Stimulated activated CD4-positive, alpha-beta T cell treated with anti-CD3 and anti-CD28 coated beads, TNF-alpha, amount 100 ng/mL, for 1 hour (primary cell): ENCODE measurements at places on chromosomes 1 and 21.
A peak's percentile ranks its signal among the peaks of the same experiment; 100 is the strongest.

- DNase-seq: no peak
Observed at GRCh38 chr1:14437417-14437918, 161.0 kb upstream of the KAZN start.

GRCh38 chr1:213681788-213682340 lies 305.9 kb upstream of the PROX1 start:
- DNase-seq: no peak

DNA sequence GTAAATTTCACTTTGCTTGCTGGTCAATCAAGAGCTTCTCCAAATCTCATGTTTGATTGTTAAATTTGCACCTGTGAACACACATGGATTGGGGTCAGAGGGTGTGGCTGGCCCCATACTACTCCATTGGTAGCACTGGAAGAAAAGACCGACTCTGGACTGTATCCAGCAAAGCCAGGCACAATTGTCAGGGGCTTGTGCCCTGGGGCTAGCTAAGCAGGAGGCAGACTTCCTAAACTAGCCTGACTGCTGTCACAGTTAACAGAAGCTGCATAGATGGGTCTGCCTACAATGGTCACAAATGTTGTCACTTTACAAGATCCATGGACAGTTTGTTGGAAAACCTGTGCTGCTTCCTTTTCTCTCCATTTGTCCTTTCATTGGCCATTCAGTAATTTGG lies 421.0 kb downstream of the DSCAM start:
- no peak for DNase-seq

- no peak for DNase-seq
Observed at GRCh38 chr1:39990428-39990827, 35.5 kb downstream of the MFSD2A start.

DNA sequence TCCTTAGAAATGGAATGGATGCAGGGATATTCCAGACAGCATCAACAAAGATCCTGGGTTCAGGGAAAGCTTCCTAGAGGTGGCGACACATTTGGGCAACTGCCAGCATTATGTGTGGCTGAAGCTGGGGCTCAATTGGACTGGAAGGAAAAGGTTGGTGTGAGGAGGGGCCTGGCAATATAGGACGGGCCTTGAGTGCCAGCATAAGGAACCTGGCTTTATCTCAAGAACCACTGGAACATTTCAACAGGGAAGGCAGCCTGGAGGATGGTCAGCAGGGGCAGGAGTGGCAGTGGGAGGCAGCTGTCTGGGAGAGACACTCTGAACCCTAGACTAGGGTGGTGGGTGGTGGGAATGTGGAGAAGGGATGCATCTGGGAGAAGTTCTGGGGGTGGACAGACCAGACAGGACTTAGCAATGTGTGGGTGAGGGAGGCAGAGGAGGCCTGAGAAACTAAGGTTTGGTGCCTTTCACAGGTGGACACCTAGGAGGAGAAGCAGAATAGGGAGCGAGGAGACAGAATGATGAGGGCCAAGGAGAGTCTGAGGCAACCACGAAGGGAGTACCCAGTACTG lies 3.5 kb downstream of the SH3BGRL3 start:
- no peak for DNase-seq

GRCh38 chr1:11563560-11564069 lies 84.7 kb downstream of the DISP3 start:
- no peak for DNase-seq

DNA sequence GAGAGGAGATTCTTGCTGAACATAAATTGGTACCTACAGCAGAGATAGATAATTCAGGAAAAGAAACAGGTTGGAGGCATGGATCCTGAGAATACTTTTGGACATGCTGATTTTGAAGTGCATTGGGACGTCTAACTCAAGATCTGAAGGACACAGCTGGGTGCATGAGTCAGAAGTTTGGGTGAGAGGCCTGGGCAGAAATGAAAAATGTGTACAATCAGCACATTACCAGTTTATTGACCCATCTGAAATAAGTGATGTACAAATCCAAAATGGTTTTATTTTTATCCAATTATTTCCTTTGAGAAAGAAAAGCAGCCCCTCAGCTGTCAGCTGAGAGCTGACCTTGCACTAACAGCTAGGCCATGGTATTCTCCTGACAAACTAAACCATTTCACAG lies 975.2 kb upstream of the B3GALT2 start:
- no peak for DNase-seq

DNA sequence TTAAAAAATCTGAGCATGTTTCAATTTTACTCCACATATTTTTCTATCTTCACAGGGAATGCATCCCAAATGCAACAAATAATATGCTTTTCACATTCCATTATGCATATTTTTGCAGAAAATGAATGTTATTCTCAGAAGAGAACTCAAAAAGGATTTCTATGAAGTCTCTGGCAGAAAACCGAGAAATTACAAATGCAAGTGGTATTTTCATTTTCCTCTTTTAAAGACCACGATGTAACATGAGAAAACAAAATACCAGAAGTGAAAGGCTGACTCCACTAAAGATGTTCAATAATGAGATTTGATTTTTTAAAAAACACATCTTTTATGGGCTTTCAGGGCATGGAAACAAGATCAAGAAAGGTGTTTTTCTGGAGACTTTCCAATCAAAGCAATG lies 5.0 kb upstream of the PDC start:
- no peak for DNase-seq

- DNase-seq: no peak
Observed at GRCh38 chr1:114008480-114008941, 29.2 kb downstream of the OLFML3 start.

GRCh38 chr21:14744368-14744767 lies 198.3 kb upstream of the SAMSN1 start:
- no peak for DNase-seq

- no peak for DNase-seq
Observed at GRCh38 chr1:7040969-7041695, 255.9 kb downstream of the CAMTA1 start.

DNA sequence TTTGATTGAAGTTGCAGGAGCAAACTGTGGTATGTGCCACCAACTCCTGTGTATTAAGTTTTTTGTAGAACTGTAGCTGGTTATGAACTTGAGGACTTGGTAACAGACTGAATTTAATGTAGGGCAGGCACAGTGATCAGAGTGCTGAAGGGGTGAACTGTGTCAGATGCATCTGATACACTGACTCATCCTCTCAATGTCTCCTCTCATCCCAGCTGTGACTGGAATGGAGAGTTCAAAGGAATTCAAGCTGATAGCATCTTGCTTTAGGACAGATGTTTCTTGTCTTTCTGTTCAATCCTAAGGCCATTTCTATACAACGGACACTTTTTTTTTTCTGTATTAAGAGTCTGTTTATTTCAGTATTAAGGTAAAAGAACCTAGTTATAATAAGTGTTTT lies 25.0 kb upstream of the GBP1 start:
- no peak for DNase-seq

GRCh38 chr21:34743831-34744230 lies 75.0 kb downstream of the CLIC6 start:
- DNase-seq: no peak

- DNase-seq: no peak
Observed at GRCh38 chr1:27031235-27032118, 18.8 kb upstream of the TENT5B start.

- DNase-seq: peak; percentile 12
Observed at GRCh38 chr1:35030756-35031446, 844 bp downstream of the ZMYM6 start.

- no peak for DNase-seq
Observed at GRCh38 chr1:115237023-115237422, 101.0 kb downstream of the NGF start.

GRCh38 chr1:4599521-4599920 lies 54.9 kb upstream of the AJAP1 start:
- no peak for DNase-seq

DNA sequence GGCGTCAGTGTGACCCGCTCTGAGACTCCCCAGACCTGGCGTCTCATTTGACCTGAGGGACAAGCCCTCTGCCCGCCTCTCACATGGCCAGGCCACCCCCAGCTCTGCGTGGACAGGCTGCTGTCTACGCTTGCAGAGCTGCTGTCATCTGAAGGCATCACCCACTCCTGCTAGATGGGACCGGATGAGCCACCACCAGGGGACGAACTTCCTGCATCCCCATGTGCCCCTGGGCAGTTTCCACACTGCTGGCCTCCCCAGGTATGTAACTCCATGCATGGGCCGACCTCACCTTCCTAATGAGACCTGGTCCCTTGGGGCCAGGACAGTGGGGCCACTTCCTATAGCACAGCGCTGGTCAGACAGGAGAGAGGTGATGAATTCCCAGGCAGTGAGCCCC lies 121.5 kb downstream of the PSMG1 start:
- no peak for DNase-seq

- DNase-seq: no peak
Observed at GRCh38 chr1:63773815-63774616, at the start of gene ROR1. TSS of gene ROR1 (plus strand) at chr1:63774017.

GRCh38 chr21:45970674-45971615 lies 10.6 kb upstream of the COL6A1 start:
- no peak for DNase-seq

DNA sequence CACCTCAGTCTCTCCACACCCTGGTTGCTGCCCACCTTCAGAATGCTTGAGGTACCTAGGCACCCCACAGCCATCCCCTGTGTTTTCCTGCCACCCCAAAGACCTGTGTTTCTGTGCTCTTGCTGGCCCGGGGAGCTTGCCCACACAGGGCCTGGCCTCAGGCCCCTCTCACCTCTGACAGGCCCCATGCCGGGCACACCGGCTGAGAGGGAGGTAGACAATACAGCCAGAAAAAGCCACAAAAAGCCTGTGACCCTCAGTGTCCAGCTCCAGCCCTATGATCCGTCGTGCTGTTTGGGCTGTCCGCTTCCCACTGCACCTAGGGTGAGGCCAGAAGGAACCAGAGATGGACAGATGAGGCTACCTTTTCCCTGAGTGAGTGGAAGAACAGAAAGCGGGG lies 11.4 kb downstream of the SEMA6C start:
- no peak for DNase-seq

DNA sequence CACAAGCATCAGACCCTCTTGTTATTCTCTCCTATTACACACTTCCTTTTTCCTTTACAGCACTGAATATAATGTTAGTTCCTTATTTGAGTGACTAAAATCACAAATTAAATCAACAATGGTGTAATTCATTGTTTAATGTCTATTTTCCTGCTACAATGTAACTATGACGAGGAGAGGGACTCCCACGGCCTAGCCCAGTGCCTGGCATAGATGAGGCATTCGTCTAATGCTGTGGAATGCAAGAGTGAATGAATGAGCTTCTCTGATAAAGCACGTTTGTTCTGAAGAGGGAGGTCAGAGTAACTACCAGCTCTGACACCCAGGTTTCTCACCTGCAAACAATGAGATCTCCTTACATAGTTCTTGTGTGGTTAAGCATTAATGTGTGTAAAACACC lies 479.4 kb downstream of the OMA1 start:
- DNase-seq: no peak

- DNase-seq: no peak
Observed at GRCh38 chr1:79325705-79326104, 319.2 kb upstream of the ADGRL4 start.

DNA sequence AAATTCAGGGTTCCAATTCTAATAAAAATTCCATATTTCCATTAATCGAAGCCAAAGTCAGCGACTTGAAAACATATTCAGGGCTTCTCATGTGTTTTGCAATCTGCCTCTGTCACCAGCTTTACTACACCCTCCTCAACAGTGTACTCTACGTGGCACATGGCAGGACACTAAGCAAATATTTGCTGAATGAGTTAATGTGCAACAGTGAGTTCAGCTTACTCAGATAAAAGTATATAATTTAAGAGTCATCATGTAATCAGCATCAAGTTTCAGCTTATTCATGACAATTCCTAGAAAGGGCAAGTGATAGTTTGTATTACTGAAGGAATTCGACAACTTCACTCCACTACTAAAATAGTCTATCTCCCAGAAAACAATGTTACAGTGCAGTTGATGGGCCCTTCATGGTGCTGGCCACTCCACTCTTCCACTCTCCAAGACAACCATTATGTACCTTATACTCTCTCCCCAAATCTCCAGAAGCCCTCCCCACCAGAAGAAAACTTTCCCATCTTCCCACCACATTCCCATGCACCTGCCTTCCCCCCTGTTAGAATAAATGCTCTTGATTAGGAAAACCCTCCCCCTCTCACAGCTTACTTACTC lies 97.3 kb downstream of the TTLL7 start:
- DNase-seq: no peak

DNA sequence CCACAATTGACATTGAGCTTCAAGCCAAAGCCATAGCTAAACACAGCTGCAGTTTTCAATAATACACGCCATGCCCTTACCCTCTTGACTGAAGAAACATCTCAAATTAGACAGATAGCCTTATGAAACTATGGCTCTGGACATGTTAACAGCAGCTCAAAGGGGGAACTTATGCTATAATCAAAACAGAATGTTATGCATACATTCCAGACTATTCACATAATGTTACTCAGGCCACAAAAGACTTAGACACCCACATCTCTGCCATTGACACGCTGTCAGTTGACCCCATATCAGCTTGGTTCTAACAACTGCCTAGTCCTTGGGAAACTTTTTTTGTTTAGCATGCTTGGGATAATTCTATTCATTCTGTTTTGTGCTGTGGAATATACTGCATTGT lies 2.3 kb upstream of the NENF start:
- no peak for DNase-seq

DNA sequence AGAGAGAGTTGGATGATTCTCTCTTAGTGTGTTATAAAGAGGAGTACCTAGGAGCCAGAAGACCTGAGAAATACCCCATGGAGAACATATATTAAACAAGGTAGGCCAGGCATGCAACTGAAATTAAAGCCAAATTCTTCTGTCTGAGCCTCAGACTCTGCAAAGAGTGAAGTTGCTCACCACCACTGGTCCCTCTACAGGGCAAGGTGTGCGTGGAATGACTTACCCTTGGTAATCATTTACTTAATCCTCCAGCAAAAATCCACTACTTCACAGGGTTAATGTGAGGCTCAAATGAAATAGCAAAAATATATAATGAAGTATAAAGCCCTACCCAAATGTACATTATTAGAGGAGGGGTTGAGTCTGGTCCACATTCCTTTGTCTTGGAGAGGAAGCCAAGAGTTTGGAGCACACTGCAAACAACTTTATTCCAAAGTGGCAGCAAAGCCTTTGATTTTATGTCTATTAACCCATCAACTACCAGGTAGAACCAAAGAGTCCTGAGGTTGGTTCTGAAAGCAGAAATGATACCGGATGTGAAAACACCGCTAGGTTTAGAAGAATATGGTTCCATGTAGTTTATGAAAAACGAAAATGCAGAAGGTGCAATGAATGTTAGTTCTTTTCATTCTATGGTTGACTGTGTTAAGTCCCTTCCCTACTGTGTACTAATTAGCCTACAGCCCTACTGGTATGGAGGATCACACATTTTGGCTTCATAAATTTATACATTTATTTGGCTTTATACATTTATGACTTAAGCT lies 8.5 kb downstream of the SSR2 start:
- no peak for DNase-seq

DNA sequence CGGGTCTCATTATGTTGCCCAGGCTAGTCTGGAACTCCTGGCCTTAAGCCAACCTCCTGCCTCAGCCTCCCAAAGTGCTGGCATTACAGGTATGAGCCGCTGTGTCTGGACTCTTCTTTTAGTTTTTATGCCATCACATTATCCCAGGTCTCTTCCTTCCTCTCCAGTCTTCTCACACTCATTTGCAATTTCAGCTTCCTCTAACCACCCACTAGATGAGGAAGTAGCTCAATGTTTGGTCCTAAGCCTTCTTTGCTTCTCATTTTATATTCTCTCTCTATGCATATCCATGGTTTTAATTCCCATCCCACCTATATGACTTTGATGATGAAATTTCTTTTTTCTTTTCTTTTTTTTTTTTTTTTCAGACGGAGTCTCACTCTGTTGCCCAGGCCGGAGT lies 3.1 kb upstream of the ZBTB8A start:
- no peak for DNase-seq

- DNase-seq: no peak
Observed at GRCh38 chr1:223780949-223781348, 64.8 kb downstream of the TP53BP2 start.

- DNase-seq: no peak
Observed at GRCh38 chr1:16053781-16054502, 10.4 kb downstream of the CLCNKB start.
